ENCODE measurements at places on chromosomes 3 and 15.
A peak's percentile ranks its signal among the peaks of the same experiment; 100 is the strongest.

- no peak for DNase-seq
Measured at GRCh38 chr3:160129459-160130061, 95.7 kb upstream of the C3orf80 start.

DNA sequence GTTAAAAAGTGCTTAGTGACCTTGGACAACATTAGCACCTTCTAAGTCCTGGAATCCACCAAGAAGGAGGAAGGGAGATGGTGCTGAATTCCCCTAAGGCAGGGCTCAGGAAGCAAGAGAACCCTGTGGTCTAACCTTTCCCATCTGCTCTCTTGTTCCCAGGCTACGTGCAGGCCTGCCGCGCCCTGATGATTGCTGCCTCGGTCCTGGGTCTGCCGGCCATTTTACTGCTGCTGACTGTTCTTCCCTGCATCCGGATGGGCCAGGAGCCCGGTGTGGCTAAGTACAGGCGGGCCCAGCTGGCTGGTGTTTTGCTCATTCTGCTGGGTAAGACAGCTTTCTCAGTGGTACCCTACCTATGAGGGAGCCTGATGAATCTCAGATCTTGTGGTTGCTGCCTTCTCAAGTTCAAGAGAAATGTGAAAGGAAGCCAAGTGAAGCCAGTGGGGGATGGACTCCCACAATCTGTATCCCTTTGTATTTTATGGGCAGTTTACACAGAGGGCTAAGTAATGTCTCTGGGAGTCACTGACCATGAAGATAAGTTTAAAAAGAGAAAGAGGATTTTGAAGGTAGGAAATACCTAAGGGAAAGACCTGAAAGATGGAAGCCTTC, 4.4 kb downstream of the CLDN11 start:
- DNase-seq, result no peak

DNA sequence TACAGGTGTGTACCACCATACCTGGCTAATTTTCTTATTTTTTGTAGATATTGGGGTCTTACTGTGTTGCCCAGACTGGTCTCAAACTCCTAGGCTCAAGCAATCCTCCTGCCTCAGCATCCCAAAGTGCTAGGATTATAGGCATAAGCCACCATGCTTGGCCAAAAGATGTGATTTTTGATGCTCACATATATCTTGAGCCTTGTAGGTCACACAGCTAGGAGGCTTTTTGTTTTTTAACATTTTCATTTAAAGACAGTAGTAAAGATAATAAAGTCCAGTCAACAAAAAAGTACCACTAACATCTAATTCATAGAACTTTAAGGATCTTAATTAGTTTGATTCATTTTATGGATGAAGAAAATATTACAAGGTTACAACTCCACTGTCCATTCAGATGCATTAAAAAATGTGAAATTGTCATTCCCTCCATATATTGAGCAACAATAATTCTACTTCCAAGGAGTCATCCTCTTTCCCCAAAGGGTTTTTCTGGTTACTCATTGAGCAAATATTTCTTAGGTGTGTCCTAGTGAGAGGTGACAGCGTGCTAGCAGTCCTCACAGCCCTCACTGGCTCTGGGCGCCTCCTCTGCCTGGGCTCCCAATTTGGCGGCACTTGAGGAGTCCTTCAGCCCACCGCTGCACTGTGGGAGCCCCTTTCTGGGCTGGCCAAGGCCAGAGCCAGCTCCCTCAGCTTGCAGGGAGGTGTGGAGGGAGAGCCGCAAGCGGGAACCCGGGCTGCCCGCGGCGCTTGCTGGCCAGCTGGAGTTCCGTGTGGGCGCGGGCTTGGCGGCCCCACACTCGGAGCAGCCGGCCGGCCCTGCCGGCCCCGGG, 8.3 kb upstream of the TASOR start:
- DNase-seq, result no peak

DNA sequence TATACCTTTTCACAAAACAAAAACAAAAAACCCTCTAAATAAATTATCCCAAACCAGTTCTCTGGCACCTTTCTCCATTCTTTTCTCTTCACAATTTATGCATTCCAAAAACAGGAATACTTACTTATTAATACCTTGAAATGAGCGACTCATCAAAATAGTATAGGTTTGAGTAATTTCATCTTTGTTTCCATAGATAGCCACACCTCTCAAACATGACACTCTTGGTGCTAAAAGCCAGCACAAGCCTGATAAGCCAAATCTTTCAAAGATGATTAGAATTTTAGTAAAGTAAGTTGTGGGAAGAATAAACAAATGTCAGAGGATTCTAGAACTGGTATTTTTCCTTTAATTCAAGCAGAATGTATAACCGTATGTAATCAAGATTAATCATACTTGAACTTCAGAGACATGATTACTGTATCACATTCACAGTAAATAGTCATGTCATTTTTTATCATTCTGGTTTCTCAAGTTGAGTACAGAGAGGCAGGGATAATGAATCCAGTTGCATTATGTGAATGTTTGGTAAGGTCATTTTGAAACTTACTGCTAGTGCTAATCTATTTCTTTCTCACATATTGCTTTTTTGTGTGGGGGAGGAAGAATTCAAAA, 12.1 kb upstream of the WDR5B start:
- no peak for DNase-seq

- DNase-seq, result no peak
Measured at GRCh38 chr15:82830427-82831173, 21.2 kb downstream of the WHAMM start.

GRCh38 chr15:58058073-58058472, 7.4 kb downstream of the ALDH1A2 start:
- DNase-seq, result no peak

- DNase-seq, result no peak
Measured at GRCh38 chr15:58362262-58362922, 69.4 kb upstream of the LIPC start.

GRCh38 chr3:55467099-55467498, 20.0 kb downstream of the WNT5A start:
- DNase-seq, result no peak

- DNase-seq, result no peak
Measured at GRCh38 chr3:153348457-153349107, 186.6 kb downstream of the RAP2B start.

DNA sequence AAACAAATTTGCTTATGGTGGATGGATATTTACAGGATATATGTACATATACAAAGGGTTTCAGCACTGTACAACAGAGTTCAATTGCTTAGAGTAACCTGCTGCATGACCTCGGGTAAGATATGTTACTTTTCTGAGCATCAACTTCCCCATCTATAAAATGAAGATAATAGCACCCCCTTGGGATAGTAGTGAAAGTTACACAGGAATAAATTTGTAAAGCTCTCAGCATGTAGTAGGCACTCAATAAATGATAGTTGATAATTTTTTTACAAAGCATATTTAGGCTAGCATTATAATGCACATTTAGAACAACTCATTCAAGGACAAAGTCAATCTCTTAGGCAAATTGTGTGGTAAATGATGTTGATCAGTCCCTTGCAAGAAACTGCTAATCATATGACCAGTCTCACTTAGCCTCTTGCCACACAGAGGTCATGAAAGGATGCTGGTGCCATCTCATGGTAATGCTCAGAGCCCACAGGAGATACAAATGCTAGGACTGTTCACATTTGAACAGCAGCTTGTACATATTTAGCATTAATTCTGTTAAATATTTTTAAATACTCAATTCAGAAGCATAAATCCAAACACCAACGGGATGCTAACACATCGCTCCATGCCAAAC, 123.9 kb downstream of the MAGI1 start:
- DNase-seq, result no peak

DNA sequence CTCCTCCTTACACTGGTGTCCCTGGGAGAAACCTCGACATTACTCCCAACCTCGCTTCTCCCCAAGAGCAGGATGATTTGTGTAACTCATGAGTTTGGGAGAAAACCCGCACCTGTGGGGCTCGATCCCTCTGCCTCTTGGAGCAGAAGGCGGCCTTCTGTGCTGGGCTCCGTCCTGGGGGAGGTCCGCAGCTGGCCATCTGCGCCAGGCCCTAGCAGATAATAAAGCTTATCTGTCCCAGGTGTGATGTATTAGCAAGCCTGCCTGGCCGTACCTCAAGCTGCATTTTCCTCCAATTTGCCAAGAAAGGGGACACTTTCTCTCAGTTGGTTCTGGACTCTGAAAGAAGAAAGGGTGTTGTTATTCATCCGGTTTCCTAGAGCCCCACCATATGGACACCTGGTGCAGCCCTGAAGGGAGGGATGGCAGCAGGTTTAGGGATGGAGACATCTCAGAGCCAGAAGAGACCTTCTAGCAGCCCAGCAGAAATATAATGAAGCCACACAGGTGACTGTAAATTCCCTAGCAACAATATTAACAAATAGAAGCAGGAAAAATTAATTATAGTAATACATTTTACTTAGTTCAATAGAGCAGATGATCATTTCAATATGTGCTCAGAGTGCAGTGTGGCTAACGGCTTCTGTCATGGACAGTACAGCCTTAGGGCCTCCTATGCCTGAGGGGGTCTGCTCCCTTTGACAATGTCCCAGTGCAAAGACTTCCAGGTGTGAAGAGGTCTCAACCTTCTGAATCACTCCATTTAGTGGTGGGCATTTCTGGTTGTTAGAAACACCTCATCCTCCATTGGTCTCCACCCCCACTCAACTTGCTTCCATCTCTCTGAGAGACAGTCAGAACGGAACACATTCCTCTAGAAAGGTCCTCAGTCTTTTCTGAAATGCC, 94.8 kb downstream of the CPN2 start:
- DNase-seq, result no peak

DNA sequence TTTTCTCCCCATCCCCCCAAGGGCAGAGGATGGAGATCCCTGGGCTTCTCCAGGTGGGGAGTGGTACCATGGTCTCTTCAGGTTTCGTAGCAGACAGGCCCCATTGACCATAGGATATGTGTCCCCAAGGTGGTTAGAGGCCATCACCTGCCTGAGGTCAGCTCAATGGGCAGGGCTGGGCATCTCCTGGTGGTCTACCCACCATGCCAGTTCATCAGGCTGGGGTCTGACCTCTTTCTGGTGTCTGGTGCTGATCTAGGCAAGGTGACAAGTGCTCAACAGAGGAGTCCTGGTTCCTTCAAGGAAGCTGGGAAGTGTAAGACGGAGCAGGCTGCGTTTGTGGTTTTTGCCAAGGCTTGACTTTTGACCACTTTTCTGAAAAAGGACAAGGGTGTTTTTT, 71.4 kb downstream of the SMAD3 start:
- no peak for DNase-seq

- peak; percentile 18 for DNase-seq
Measured at GRCh38 chr15:93035953-93036810, 52.8 kb downstream of the RGMA start.

DNA sequence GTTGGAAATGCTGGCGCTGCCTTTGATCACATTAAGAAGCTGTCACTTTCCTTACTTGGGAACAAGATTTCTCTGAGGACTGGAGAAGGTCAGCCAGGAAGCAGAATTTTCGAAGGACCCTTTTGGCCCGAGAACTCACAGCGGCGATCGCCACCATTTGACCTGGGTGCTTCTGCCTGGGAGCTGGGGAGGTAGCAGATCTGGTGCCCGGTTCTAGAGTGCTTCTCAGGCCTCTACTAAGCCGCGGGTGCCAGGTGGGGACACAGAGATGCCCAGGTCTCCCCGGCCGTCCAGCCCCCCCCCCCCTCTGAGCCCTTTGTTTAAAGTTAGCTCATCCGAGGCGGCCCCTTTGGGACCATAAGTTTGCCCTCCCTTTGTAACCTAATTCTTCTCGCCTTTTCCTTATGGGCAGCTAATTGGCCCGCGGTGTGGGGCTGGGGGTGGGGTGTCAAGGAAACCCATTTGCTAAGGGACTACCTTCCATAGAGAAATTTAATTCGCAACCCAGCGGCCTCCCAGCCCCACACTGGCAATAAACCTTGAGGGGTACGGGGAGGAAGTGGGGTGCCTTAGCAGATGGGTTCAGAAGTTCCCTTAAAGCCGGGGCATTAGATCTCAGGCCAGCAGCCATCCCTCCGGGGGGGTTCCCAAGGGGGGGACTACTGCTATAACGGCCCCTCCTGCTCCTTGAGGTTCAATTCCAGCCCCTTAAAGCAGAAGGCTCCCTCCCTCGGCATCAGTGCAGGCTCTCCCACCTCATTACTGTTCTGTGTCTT, 1.9 kb downstream of the GATA2 start:
- DNase-seq, result no peak

DNA sequence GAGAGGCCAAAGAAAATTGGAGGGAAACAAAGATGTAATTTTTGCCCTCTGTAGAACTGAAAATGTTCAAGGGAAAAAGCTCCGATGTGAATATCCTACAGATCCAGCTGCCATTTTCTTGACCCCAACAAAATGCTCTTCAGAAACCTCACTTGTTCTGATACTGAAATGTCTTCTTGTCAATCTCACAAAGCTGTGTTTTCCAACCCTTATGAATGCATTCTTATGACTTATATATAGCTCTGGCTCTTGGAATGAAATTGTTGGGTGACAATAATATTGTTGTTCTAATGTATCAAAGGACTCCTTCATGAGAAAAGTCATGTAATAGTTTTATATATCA, 157.1 kb upstream of the TGFBR2 start:
- no peak for DNase-seq

GRCh38 chr3:187382609-187383151, 14.5 kb downstream of the RTP4 start:
- DNase-seq, result no peak

GRCh38 chr3:71961891-71962290, 176.9 kb upstream of the PROK2 start:
- no peak for DNase-seq

- no peak for DNase-seq
Measured at GRCh38 chr3:138399766-138400165, 34.6 kb upstream of the ESYT3 start.

- DNase-seq, result no peak
Measured at GRCh38 chr3:179701176-179701827, 48.5 kb downstream of the USP13 start.

DNA sequence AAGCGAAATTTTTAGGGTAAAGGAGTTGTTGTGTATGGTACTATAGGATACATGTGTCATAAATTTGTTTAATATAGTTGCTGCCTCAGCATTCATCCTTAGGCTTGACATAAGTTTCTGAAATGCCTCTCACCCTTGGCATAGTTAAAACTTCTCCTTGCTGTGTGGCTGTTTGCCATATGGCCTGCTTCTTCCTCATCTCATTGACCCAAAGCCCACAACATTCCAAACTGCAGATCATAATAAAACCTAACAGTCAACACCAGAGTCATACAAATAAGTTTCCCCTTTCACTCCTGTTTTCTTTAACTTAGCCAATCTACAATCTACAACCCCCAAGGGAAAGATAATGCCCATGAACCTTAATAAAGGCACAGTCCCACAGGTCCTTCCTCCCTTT, 136.6 kb downstream of the TMCC1 start:
- DNase-seq, result no peak

- DNase-seq, result no peak
Measured at GRCh38 chr3:128413003-128413370, 53.7 kb downstream of the DNAJB8 start.

GRCh38 chr3:98893740-98894139, 7.8 kb downstream of the DCBLD2 start:
- DNase-seq, result no peak

DNA sequence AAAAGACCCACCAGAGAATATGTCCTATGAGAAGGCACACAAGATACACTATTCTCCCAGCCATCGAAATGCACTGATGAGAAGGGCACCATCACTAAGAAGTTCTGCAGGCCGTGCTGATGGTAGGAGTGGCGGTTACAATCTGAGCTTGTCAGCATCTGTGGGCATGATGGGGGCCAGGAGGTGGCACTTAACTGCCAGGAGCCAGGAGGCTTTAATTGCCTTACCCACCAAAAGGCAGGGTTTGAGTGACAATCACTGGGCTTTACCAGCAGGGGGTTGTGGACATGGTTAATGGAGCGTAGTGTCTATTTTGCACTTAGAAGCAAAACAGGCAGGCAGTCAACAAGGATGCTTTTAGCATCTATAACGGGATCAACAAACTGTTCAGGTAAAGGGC, 16.0 kb upstream of the SQOR start:
- DNase-seq, result no peak

GRCh38 chr3:40178012-40178594, 131.4 kb upstream of the EIF1B start:
- DNase-seq, result no peak
